Suppressor macrophage (primary cell): ENCODE measurements at places on chromosomes 12 and 14.
A peak's percentile ranks its signal among the peaks of the same experiment; 100 is the strongest.

DNA sequence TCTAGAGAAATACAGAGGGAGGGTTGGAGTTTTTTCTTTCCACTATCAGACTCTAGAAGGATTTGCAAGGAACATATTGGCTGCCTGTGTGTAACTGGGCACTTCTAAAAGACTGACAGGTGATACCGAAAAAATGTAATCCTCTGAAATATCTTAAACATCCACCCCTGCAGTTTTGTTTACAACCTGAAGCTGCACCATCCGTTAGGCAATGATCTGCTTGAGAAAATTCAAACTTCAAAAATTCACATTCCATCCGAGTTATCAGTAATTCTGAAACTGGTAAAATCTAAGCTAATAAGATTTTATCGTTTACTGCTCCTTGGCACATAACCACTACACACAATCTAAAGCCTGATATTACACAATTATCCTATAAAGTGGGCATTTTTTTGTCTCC is 528.6 kb downstream of the FUT8 start:
- no peak for DNase-seq

GRCh38 chr14:24483604-24484252 is 24.3 kb downstream of the CMA1 start:
- DNase-seq: peak; percentile 17

GRCh38 chr12:89661706-89662330 is 46.8 kb downstream of the ATP2B1 start:
- no peak for DNase-seq

GRCh38 chr14:40199101-40199500 is 766.9 kb upstream of the FBXO33 start:
- DNase-seq: no peak

DNA sequence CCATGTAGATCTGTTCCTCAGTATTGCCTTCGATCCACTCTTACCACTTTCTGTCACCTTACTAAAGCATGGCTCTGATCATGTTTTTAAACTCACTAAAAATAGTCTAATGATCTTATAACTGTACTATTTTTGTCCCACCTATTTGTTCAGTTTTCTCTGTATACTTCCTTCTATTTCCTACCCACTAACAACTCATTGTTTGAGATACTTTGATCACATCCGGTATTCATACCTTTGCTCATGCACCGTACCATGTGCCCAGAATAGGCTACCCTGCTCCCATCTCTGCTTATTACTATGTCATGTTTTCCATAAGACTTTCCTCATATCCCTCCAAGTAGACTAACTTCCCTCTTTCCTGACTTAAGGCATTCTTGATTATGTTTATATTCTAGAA is 128.6 kb downstream of the MED13L start:
- DNase-seq: no peak

- DNase-seq: no peak
These were observed 1.9 kb downstream of the CCNB1IP1 start for GRCh38 chr14:20331053-20331613.

DNA sequence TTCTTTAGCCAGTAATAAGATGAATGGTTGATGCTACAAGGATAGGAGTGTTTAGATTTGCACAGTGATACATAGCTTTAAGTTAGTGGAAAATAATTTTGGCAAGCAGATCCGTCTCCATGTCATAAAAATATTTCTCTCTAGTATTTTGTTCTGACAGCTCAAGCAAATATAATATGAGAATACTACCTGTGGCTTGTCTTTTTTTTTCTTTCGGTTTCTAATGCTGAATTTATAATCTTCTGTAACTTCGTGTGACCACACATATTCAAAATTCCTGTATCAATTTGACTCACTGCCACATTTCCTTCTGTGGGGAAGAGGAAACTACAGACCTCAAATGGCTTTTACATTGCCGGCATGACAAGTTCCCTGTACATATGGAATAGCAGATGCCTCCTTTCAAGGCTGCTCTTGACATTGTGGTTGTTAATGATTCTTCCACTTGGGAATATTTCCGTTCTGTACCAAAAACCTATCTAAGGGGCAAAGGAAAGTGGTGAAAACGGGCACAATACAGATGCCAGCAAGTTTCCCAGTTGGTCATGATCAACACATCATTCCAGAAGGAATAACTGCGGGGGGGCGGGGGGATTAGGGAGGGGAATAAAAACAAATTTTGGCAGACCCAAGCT is 103.6 kb upstream of the CCDC91 start:
- DNase-seq: no peak

DNA sequence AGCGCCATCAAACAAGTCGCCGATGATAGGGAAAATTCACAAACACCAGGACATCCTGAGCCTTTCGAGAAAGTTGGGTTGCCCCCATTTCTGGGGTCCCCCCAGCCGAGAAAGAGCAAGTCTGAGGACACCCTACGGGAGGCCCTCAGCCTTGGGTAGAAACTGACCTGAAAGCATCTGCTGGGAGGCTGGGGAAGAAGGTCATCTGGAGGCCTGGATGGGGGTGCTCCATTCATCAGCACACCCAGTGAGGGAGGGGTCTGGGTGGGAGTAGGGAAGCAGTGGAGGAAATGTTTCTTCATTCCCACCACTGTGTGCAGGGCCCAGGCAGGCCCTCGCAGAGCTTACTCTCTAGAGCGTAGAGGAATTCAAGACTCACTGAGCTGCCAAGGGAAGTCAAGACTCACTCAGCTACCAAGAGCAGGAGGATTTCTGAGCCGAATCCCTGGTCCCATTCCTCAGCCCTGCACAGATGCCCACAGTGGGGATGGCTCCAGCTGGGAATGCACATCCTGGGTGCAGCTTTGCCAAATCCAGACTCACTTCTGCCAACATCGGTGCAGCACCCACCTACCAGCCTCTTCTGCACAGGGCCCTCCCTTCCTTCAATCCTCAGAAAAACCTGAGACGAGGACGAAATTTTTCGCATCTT is 38.1 kb downstream of the DIO3 start:
- DNase-seq: no peak

GRCh38 chr14:30608533-30609006 is 13.5 kb upstream of the SCFD1 start:
- DNase-seq: no peak

GRCh38 chr12:131138638-131139362 is 185.1 kb downstream of the ADGRD1 start:
- DNase-seq: no peak
